ENCODE measurements at places on chromosomes 7 and 10.

- DNase-seq: no peak
Measured at GRCh38 chr10:390449-391100, 255.3 kb downstream of the ZMYND11 start.

DNA sequence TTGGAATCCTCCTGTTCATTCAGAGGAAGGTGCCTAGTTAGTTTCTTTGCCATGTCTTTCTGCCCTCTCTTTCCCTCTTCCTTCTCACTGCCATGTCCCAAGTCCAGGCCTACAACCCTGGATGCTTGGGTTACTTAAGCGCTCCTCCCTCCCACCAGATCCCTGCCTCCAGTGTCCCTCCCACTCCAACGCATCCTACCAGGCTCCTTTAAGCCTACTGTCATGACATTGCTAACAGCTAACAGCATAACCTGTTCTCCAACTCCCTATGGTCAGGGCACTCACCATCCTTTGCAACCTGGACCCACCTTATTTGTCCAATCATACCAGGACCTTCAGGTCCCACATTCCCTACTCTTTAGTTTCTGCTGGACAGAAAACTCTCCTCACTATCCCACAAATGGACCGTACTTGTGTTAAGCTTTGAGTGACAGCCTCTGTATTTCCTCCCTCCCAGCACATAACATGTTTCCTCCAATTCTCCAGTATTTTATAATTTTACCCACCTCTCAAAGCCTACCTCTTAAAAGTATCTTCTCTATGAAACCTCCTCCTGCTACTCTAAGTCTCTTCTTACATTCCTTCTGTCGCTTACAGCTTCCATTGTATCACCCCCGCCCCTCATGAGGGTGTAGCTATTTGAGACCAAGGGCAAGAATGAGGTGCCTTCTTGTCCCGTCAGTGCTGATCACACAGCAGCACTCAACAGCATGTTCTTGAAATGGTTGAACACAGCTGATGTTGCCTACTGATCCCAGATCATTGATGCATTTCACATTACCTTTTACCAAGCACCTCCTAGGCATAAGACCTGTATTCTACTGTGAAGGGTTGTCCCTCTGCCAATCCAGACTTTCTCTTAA is 1.7 kb downstream of the BLNK start:
- DNase-seq: no peak

DNA sequence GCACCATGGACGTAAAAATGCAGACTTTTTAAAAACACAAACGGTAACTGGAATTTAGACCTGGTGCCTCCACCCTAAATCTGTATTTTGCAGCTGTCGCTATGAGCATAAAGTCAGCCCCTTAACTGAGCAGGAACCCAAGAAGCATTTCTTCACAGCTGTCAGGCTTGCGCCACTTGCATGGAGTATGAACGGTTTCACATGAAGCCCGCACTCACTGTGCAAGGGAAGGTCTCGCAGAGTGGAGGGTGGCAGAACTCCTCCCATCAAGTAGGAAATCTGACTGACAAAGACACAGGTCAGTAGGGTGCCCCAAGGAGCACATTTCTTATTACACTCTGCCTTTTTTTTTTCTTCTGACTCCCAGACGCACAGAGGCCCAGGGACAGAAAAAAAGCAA is 58.5 kb downstream of the ELMO1 start:
- no peak for DNase-seq

DNA sequence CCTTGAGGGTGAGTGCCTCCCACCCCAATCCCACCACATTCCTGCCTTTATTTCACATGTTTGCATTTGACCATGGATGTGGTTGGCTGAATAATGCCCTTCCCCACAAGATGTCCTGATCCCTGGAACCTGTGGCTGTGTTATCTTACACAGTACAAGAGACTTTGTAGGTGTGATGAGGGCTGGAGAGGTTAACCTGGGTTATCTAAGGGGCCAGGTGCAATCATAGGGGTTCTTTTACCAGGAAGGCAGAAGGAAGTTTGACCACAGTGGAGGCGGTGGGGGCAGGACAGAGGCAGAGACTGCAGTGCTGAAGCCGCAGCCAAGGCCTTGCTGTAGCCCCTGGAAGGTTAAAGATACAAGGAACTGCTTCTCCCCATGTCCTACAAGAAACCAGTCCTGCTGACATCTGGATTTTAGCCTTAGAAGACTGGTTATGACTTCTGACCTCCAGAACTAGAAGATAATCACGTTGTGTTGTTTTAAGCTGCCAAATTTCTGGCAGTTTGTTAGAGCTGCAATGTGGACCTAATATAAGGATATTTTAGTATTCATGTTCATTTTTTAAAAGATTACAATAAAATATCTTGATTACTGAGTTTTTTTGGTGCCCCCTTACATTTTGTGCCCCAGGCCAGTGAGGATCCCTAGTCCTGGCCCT is 136.6 kb downstream of the ARHGAP22 start:
- DNase-seq: no peak

DNA sequence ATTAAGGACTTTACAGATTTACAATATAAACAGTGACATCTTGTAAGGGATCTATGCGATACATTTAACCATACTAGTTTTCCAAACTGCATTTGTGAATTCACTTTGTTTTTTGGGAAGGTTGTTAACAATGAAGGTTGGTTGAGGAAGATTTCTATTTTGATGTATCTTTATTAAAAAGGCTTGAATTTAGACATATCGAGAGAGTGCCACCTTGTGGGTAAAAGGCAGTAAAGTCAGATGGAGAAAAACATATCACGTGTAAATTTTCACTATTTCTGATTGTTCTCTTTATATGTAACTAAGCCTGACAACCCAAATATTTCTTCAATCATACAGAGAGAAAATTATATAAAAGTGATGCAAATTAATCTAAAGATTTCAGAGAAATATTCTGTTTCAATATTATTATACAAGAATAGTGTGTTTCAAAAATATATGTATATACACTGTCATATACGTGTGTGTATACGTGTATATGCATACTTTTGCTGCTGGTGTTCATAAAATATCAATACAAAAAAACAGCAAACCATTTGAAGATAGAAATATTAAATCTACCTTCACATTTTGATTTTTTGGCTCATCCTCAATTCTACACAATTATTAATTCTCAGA is 988.6 kb downstream of the SORCS1 start:
- no peak for DNase-seq

DNA sequence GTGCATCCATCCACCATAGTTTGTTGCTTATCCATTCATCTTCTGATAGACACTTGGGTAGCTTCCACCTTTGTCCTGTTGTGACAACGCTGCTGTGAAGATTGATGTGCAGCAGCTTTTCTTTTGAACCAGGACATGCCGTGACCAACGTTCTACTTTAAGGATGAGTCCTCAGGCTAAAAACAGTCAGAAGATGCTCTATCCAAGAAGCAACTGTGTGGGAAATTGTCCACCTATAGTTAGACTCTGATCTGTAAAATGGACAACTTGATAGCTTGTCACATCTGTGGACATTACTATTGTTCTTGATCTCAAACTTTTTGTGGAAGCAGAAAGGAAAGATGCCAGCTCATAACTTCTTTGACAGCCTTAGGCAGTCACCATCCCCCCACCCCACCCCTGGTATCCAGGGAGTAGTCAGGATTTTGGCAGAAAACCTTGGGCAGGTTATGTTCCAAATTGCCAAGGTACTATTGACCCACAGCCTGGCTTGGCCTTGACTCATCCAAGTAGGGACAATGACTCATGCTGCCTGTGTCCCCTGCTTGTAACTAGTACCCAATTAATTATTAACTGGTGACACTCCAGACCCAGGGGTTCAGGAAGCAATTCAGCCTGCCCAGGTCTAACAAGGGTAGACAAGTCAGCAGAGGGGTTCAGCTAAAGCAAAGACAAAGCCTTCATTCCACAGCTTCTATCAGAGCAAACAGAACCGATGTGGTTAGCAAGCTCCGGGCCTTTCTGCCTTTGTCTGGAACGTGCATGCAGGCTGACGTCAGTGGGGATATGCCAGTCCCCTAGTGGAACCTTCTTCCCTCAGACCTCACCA is 99.6 kb upstream of the ANLN start:
- no peak for DNase-seq

DNA sequence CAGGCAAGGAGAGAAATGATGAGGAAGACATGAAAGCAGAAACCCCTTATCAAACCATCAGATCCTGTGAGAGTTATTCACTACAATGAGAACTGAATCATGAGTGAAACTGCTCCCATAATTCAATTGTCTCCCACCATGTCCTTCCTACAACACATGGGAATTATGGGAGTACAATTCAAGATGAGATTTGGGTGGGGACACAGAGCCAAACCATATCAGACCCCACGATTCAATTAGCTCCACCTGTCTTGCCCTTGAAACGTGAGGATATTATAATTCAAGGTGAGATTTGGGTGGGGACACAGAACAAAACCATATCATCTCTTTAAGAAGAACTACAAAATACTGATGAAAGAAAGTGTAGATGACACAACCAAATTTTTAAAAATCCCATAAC is 128.9 kb downstream of the IMMP2L start:
- DNase-seq: no peak

- DNase-seq: no peak
Measured at GRCh38 chr7:130768854-130769253, 34.8 kb upstream of the KLF14 start.

DNA sequence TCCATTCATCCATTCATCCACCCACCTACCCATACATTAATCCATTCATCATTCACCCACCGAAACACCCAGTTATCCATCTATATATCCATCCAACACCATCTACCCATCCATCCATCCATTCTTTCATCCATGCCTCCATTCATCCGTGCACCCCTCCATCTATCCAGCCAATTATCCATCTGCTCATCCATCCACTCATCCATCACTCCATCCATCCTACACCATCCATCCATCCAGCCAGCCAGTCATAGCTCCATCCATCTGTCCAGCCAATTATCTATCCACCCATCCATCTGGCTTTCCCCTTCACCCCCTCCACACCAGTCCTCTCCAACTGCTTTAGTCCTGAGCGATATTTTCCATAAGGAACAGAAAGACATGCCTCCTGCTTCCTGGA is 7.5 kb upstream of the CXCL12 start:
- DNase-seq: no peak

GRCh38 chr7:68423356-68423755 is 1174.9 kb upstream of the AUTS2 start:
- no peak for DNase-seq

GRCh38 chr7:17976952-17977351 is 36.7 kb upstream of the SNX13 start:
- no peak for DNase-seq

DNA sequence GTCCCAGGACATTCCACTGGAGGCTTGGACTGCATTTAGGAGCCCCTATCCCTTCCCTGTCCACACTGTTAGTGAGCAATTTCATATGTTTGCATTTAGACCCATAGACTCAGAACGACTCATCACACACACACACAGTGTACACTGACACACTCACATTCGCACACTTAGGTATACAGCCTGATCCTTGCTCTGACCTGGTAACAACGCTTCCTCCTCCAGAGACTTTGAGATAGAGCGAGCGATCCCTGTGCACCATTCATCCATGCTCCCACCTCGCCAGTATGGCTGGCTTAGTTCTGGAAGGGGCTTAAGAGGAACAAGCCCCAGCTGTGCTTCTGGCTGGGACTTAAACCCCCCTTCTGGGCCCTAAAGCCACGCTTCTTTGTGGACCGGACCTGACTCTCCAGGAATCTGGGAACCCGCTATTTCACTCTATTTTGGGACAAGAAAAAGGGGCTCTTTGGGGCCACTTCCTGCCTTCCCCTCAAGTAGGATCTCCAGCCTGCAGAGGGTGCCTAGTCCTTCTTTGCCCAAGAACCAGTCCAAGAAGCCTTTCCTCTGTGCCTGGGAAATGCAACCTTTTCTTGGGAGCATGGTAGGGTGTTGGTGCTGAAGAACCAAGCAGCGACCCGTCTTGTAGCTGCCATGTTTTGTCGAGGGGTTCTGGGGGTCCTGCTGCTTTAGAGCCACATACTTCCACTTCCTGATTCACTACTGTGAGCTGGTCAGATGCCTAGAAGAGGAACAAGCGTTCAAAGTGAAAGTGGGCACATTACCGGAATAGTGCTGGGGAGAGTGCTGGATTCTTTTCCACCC is 1.1 kb upstream of the HOXA13 start:
- DNase-seq: peak; percentile 50

DNA sequence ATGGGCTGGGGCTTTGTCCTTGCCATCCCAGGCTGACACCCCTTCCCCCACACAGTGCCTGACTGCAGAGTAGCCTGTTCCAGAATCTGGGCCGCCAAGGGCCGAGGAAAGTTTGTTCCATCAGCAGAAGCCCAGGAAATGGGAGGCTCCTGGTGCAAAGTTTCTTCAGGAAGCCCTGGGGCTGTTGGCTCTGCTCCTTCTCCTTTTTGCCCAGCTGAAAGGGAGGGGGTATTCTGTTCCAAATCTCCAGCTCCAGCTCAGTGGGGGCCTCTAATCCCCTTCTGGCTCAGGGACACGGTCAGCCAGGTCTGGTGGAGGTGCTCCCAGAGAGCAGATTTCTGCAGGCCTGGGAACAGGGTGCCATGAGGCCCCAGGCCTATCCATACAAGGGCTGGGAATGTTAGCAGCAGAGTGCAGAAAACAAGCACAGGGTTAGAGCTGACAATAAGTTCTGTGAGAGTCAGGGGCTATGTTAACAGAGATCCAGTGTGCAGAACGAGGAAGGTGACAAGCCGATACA is 399.5 kb downstream of the RPS24 start:
- no peak for DNase-seq

- no peak for DNase-seq
Measured at GRCh38 chr10:128066870-128067382, 59.3 kb downstream of the MKI67 start.

DNA sequence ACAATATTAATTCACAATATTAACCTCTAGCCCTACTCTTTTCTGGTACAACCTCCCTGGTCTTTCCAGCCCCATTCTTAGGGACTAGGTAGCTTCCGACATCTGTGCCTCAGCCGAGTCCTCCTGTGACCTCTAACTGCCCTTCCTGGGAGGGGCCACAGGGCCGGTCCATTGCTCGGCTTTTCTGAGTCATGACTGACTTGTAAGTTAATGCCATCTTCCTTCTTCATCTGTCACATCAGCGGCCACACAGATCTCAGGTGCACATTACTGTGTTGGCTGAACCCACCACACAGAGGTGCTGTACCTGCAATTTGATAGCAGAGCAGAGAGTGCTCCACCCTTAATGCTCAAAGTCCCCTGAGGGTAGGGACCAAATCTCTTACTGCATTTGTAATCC is 4.1 kb upstream of the CPA4 start:
- DNase-seq: no peak

- peak; percentile 14 for DNase-seq
Measured at GRCh38 chr10:74738985-74739567, 87.3 kb upstream of the KAT6B start.

DNA sequence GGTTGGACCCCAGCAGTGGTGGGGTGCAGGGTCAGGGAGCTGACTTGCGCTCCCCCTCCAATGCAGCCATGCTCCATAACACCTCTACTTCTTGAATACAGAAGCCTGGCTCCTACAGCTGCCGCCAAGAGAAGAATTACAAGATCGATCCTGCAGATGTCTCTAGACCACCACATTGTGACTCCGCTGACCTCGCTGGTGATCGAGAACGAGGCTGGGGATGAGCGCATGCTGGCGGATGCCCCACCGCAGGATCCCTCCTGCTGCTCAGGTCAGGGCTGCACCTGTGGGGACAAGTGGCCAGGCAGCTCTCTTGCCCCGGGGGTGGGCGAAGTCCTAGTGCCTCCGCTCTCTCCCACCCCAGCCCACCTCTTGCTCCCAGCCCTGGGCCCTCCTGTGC is 31.7 kb downstream of the ITIH2 start:
- DNase-seq: no peak
